RPMI7951 (cell line): ENCODE measurements at places on chromosomes 7 and 10. TPM values are rescaled to one million over a fixed set of nuclear protein-coding genes. Genes with fewer than 3 reads are reported as not detected.

Gene ITIH2
- not detected in 2 replicates for total RNA-seq

Gene OR2A42
- 0.12 TPM in 1 of 2 replicates, not detected in the other for total RNA-seq

Gene FASTK
- total RNA-seq: 61.3 and 66.5 TPM in 2 replicates

Gene CUZD1
- 0.48 and 0.59 TPM in 2 replicates for total RNA-seq

Gene RINT1
- total RNA-seq: 9.1 and 11.7 TPM in 2 replicates

Gene GJD4
- not detected in 2 replicates for total RNA-seq

Gene BLNK
- not detected in 2 replicates for total RNA-seq

Gene ADGRA1
- not detected in 2 replicates for total RNA-seq

Gene BHLHA15
- 0.36 TPM in 1 of 2 replicates, not detected in the other for total RNA-seq

Gene PLCE1
- 0.10 and 0.24 TPM in 2 replicates for total RNA-seq

Gene SPDYE17
- total RNA-seq: not detected in 2 replicates

- DNase-seq: peak; percentile 91
These were observed 239.0 kb upstream of the KLF6 start for GRCh38 chr10:4024027-4024426.

- DNase-seq: no peak
These were observed 1088.3 kb downstream of the SORCS3 start for GRCh38 chr10:105729428-105729827.

DNA sequence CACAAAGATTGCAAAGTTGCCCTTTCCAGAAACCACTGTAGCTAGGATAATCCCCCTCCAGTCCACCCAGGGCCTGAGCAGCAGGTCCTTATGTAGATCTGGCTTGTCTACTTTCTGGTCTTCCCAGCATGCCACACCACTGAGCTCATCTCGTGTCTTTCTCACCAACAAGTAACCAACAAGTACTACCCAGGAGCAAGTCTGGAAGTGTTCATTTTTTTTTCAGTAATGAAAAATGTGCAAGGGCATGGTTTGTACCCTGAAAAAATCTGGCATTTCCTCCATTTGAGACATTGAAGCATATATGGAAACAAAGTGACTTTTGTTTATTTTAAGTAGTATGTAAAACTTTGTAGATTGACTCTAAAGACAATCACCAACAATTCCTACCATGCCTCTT lies 120.8 kb downstream of the INHBA start:
- no peak for DNase-seq

DNA sequence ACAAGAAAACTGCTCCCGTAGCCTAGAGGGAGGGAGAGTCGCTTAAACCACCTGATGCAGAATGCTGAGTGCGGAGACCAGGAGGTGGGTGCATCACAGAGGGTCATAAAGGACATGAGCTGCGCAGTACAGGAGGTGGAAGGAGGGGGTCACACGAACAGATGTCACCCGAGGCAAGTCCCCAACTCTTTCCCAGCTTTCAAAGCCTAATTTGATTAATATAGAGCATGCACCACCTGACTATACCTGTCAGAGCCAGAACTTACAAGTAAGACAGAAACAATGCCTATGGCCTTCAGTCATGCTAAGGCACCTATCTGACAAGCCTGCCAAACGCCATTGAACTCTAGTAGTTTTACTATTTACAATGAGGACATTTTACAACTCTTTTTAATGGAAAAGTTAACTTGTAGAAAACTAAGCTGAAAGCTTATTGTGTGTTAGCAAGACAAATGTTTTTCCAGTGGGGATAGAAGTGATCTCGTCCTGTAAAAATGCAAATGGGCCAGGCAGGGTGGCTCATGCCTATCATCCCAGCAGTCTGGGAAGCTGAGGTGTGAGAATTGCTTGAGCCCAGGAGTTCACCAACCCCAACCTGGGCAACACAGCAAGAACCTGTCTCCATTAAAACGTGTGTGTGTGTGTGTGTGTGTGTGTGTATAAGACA lies 1.1 kb upstream of the VOPP1 start:
- peak; percentile 18 for DNase-seq

- DNase-seq: no peak
These were observed 19.0 kb upstream of the MTURN start for GRCh38 chr7:30115709-30116297.

GRCh38 chr7:92485974-92486373 lies 8.2 kb upstream of the ERVW-1 start:
- DNase-seq: no peak

GRCh38 chr7:1158203-1159126 lies 1.5 kb downstream of the ZFAND2A start:
- no peak for DNase-seq

GRCh38 chr10:119413093-119413453 lies 129.4 kb downstream of the RGS10 start:
- peak; percentile 49 for DNase-seq

- DNase-seq: no peak
These were observed 6.3 kb downstream of the TPST1 start for GRCh38 chr7:66211429-66211828.

DNA sequence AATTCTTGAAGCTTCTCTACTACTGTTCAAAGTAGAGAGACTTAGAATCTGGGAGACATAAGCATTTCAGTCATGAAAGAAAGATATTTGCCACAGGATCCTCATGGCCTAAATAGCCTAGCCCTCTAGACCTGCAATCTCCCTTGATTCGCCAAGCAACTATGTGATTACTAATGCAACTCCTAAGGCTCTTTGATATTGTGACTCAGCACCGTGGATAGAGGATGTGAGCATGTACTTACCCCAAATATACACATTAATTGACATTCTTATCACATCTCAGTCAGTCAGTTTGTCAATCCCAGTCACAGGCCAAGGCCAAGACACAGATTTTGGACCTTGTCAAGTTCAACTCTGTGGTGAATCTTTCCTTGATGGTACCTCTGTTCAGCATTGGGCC lies 42.6 kb downstream of the GPR37 start:
- DNase-seq: no peak

DNA sequence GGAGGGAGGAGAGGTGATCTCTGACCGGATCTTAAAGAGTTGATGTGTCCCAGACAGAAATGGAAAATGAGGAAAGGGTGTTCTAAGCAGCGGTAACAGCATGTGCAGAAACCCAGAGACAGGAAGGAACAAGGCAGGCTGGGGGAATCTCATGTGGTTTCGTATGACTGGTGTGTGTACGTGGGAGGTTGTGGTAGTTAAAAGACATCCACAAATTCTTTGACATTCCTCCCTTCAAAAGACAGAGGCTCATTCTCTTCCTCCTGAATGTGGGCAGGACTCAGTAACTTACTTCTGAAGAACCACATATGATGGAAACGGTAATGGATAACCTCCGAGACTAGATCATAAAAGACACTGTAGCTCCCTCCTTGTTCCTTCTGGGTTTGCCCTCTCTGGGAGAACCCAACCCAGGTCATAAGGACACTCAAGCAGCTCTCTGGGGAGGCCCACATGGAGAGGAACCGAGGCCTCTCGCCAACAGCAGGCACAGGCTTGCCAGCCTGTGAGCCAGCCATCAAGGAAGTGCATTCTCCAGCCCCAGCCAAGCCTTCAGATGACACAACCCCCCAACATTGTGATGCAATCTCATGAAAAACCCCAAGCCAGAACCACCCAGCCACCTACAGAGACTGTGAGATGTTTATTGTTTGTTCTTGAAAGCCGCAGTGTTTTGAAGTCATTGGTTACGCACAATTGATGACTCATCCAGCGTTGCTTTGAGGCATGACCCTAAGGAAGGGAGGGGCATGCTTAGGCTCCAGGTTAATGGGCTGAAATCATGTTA lies 116.0 kb downstream of the SLIT1 start:
- peak; percentile 40 for DNase-seq

- DNase-seq: no peak
These were observed 54.9 kb upstream of the SDK1 start for GRCh38 chr7:3246127-3246526.

GRCh38 chr10:74822101-74822500 lies 4.3 kb upstream of the KAT6B start:
- DNase-seq: no peak

GRCh38 chr7:29077176-29077575 lies 69.2 kb downstream of the CPVL start:
- DNase-seq: peak; percentile 25

GRCh38 chr7:149462101-149462520 lies 1.2 kb upstream of the ZNF777 start:
- DNase-seq: no peak

DNA sequence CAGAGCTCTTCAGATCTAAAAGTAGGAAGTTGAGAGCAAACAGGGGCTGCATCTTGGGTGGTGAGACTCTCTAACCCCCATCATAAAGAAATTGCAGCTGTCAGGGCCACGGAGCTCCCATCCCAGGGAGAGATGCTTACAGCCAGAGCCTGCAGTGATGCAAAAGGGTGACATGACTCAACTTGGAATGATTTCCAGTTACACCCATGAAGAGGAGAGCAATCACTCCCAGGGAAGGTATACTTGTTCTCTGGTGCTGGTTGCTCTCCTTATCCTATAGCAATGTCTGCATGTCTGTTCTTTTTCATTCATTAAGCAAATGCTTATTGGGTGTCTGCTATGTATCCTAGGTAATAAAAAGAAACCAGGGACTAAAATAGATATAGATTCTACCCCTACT lies 228.0 kb downstream of the RAB11FIP2 start:
- DNase-seq: no peak

DNA sequence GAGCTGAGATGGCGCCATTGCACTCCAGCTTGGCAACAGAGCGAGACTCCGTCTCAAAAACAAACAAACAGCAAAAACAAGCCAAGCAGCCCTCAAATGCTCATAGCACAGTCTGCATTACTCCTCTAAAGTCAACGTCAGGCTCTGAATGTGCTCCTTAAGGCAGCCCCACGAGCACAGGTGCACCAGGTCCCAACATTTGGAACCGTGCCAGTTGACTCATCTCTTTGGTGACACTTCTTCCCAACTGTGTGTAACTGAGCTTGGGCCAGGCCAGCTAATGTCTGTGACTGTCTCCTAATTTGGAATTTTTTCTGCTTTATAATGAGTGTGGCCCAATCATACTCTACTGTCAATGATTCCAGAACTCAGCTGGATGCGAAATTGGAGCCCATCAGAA lies 66.3 kb upstream of the EFCAB10 start:
- no peak for DNase-seq

DNA sequence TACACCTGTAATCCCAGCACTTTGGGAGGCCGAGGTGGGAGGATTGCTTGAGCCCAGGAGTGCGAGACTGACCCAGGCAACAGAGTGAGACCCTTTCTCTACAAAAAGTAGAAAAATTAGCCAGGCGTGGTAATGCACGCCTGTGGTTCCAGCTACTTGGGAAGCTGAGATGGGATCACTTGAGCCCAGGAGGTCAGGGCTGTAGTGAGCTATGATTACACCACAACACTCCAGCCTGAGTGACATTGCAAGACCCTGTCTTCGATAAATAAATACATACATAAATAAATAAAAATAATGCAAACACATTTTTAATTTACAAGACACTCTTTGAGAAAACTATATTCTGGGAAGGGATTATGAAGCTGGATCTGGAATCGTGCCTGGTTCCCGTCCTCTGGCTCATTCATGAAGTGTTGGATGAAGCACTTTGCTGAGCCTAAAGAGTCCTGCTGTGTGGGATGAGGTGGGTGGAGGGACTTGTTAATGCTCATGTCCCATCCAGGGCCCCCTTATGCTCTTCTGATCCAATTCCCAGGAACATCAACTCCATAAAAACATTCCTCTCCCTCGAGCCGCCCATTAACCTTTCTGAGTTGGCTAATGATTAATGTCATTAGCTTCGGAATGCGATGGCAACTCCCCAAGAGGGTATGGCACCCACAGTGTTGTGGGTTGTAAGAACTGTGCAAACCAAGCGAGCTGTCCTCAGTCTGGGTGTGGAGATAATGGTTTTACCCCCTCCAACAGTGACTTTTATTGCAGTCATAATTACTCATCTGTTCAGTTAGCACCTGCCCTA lies 236.3 kb downstream of the BAMBI start:
- DNase-seq: no peak
